GM23248 (cell line): ENCODE measurements at places on chromosomes 5 and 9. TPM values are rescaled to one million over a fixed set of nuclear protein-coding genes. Genes with fewer than 3 reads are reported as not detected.

GRCh38 chr5:168282120-168282519 lies 9.3 kb upstream of the WWC1 start:
- peak; percentile 75 for DNase-seq

GRCh38 chr5:131416729-131417128 lies 152.9 kb downstream of the CDC42SE2 start:
- DNase-seq, result no peak

DNA sequence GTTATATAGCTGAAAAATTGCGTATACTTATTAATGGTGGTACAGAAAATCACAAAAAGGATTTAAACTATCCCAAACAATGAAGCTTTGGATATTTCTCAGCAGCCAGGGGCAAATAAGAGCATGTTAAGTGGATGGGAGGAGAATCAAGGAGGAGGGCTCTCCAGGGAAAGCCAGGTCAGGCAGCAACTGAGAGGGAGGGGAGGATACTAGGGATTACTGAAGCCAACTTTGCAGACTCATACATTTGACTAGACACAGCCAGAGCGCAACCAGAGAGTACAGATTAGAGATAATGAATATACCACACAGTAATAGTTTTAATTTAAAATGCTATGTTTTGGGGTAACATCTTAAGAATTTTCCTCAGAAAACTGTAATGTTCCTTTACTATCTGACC lies 360.2 kb downstream of the HCN1 start:
- no peak for DNase-seq

DNA sequence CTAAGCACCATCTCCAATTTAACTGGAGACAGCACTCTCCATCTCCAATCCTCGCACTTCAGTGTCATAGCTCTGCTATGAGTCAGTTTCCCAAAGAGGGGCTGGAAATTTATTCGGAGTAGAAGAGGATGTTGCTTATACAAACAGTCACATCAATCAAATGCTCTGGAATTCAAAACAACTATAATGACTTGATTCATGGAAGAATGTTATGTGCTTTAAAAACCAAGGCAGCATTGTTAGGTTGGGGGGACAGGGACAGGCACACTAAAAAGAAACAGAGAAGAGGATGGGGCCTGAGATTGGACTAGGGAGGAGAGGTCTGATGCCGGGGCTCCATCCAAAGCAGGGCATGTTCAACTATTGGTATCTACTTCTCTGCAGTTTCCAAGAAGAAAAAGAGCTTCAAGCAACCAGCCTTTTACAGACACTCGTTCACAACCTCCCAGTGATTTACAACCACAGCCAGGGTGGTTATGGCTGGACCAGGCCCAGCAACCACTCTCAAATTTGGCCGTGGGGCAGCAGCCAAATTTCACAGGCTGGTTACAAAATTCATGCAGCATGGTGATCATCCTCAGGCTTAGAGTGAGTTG lies 117.5 kb upstream of the ZNF366 start:
- peak; percentile 75 for DNase-seq

DNA sequence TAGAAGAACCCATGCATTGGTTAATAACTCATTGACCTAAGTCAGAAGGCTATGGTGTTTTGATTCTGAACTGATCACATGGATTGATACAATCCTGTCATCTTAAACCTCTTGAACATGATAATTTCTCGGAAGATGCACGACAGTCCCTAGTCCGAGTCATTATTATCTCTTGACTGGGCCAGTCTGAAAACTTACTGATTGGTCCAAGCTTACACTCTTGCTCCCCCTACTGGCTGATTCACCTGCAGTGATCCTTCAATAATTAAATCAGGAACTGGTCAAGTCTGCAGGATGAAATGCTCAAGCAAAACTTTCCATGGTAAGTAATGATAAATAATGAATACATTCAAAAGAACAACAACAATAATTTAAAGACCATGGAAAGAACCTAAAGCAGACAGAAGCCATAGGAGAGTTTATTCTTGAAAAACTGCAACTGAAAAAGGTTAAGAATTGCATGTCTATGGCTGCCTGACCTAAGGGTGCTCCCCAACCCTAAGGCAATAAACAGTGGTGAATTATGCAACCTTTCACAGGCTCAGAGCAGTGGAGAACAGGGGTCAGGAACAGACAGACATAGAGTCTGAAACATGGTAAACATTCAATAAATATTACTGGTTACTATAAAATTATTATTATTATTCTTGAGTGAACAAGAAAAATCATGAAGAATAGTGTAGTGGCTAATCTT lies 79.3 kb downstream of the BRINP1 start:
- peak; percentile 73 for DNase-seq

Gene PCDHB6
- total RNA-seq, result 0.22 and 0.38 TPM in 2 replicates
